ENCODE measurements at places on chromosomes 5 and 9.
A peak's percentile ranks its signal among the peaks of the same experiment; 100 is the strongest.

GRCh38 chr5:151675611-151676313 is 11.0 kb downstream of the SPARC start:
- DNase-seq = peak; percentile 21

GRCh38 chr9:116927726-116928125 is 240.6 kb downstream of the TRIM32 start:
- no peak for DNase-seq

DNA sequence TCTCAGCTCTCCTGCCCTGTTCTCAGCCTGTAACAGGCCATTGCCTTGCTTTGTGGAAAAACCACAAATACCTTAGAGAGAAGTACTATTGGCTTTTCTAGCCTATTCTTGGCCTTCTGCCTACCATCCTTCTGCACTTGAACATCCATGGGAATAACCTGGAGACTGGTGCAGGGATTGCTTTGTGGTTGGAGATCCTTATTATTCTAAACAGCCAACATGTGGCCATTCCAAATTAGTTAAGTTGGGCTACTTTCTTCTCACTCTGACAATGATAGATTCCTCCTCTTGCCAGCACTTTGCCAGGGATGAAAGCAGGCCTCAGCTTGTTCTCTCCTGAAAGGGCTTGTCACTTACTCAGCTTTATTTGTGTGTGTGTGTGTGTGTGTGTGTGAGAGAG is 240.4 kb downstream of the GLIS3 start:
- no peak for DNase-seq

GRCh38 chr5:116575326-116576052 is 866 bp upstream of the SEMA6A start:
- no peak for DNase-seq

GRCh38 chr9:71763832-71764231 is 4.5 kb downstream of the CEMIP2 start:
- DNase-seq = no peak

DNA sequence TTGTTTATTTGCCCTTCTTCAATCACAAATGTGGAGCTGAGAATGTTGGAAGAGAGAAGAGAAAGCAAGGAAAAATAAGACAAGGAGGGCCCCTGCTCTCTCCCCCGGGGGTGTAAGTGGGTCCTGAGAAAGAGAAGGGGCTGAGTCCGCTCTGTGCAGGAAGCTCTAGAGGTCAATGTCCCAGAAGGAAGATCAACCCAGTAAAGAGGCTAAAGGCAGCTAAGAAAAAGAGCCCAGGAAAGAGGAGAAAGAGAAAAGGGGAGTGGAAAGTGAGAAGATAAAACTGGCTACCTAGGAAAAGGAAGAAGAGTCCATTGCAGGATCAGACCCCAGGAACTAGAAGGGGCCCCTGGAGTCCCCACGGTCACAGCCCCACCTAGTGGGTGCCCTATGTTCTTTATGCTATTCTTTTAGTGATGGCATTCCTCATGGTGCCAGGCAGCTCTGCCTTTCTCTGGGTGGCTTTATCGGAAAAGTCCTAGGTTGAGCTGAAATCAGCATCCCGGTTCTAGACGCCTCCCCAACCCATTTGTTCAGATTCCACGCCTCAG is 583.4 kb downstream of the ACTL7B start:
- DNase-seq = no peak

- no peak for DNase-seq
Observed at GRCh38 chr5:135269199-135269598, 129.8 kb downstream of the MACROH2A1 start.

DNA sequence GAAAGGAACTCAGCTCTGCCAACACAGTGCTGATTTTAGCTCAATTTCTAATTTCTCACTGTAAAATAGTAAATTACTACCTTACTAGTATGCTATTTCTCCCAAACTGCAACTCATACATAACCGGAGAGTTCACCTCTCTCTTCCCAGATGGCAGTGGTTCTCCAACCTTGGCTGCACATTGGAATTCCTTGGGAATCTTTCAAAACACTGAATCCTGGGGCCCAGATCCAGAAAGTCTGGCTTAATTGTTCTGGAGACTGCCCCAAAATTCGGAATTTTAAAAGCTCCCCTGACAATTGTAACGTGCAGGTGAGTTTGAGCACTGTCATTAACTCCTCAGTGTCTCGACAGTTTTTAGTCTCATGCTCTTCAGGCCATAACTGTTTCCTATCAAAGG is 100.3 kb downstream of the SLC1A3 start:
- no peak for DNase-seq

- DNase-seq = no peak
Observed at GRCh38 chr5:891837-892393, 686 bp downstream of the BRD9 start.

DNA sequence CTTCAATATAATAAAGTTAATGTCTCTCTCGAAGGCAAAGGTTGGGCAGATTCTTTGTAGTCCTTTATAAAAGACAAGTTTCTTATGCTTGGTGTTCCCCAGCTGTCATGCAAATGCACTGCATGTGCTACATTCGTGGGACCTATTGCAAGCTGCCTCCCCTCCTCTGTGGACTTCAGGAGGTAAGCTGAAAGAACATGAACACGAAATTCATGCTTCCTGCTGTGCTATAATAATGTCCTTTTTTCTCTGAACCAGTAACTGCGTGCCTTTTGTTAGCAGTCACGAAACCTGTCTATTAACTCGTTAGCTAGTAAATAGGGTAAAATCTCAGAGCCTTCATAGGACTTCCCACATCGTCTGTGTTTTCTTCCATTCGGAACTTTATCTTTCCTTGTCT is 363.5 kb downstream of the CDH9 start:
- DNase-seq = no peak

GRCh38 chr5:146785065-146785464 is 93.5 kb downstream of the PPP2R2B start:
- DNase-seq = no peak

DNA sequence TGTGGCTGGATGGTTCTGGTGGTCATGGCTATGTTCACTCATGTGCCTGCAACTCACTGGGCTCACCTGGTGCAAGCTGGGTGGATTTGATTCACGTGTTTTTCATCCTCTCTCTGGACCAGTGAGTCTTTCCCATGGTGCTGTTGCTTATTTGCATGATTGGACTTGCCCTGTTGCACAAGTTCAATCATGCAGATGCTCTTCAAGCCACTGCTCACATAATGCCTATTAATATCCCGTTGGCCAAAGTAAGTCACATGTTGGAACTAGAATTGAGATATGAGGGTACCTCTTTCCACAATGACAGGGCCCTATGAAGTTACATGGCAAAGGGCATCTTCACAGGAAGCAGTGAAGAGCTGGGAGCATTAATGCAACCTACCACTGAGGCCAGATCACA is 26.5 kb upstream of the MROH2B start:
- DNase-seq = no peak

DNA sequence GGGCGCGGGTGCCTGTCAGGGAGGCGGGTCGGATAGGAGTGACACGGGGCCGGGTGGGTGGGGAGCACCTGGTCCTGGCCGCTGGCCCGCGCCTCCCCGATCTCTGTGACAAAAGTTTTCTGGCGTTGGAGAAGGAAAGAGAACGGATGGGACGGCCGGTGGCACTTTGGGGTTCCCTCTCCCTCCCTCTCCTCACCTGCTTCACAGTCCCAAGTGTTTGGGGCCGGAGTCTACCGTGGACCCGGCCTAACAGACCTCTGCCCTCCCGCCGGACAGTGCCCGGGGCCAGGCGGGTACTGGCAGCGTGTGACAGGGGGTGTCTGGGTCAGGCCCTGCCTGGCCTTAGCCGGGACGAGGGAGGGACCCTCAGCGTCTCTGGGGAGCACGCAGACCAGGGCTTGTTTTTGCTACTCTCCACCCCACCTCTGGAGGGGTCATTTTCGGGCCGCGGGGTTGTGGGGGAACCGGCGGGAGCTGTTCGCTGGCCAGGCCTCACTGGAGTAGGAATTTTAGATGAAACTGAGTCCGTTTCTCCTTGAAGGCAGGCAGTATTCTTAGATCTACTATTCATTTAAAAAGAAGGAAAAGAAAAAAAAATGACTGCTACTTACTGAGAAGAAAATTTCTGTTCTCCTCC is 1.7 kb downstream of the PRDM6 start:
- DNase-seq = no peak

DNA sequence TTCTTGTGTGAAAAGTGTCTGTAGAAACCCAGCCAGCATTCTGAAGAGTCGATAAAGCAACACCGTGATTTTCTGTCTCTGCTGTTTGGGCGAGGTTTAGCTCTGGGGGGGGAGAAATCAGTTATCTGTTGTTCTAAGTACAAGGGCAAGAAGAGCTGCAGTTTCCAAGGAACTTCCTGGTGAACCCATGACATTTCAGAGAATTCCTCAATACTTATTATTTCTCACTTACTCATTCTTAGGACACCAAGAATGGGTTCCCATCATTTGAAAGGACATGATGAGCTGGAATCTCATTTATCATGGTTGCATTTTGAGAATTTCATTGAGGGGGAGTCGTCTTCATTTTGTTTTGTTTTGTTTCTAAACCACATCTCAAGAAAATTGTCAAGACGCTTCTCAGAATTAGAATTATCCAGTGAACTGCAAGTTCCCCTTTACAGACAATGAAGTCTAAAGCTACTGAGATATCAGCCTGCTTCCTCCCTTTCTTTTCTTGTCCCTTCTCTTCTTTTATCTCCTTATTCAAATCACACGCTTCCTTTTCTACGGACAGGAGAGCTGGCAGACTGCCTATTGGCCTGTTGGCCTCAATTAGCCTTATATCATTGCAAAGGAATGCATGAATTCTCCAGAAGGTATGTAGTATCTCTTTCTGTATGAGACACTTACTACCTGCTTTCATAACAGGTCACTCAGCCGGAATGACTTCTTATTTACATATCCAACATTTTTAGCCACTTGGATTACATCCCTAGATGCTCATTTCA is 53.7 kb downstream of the ZNF462 start:
- no peak for DNase-seq

DNA sequence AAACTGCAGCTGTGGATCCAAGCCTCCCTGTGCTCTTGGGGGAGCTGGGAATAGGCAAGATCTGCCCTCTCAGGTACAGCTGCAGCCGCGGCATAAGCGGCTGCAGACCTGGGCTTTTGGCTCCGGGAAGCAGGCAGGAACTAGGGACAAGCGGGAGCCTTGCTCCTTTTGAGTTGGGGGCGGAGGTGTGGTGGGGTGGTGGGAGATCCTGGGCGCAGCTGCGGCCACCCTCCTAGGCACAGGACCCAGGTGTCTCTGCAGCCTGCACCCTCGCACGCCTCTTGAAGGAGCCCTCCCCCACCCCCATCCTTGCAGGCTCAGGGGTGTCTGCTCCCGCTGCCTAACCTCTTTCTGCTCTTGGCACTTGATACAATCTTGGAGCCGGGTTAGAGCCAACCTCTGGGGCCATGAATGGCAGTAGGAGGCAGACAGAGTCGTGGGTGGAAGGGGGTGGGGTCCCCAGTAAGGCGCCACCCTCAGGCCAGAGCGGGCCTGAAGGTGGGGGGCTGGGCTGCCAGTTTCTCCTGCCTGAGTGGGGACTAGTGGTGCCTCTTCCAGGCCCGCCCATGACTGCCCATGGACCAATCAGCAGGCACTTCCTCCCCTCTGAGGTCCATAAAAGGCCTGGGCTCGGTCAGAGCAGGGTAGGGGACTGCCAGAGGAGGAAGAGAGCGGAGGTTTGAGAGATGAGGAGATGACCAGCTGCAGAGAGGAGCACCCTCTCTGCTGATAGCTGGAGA is 267.6 kb upstream of the TNC start:
- DNase-seq = no peak

- no peak for DNase-seq
Observed at GRCh38 chr9:35203528-35203927, 41.7 kb downstream of the UNC13B start.

DNA sequence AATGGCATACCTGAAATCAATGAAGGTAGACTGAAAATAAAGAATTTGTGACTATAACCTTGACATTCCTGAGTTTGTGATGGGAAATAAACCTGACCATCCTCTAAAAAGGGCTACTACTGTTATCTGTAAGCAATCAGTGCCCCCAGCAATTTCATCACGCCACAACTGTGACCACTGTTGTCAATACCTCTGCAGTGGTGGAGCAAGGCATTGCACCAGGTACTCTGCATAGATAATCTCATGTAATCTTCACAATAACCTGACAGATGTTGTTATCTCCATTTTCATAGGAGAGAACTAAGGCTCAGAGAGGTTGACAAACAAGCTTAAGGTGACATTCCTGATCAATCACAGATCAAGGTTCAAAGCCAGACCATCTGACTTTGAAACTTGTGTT is 38.5 kb upstream of the FRRS1L start:
- no peak for DNase-seq

DNA sequence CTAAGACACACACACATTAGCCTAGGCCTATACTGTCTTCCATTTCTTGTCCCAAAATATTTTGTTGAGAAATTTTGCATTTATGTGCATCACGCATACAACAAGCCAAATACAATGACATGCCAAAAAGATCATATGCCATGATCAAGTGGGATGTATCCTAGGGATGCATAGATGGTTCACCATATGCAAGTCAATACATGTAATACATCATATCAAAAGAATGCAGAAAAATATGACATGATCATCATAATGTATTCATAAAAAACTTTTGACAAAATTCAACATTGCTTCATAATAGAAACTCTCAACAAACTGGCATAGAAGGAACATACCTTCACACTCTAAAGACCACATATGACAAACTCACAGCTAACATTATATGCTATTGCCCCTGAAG is 5.8 kb upstream of the FAM81B start:
- DNase-seq = no peak

DNA sequence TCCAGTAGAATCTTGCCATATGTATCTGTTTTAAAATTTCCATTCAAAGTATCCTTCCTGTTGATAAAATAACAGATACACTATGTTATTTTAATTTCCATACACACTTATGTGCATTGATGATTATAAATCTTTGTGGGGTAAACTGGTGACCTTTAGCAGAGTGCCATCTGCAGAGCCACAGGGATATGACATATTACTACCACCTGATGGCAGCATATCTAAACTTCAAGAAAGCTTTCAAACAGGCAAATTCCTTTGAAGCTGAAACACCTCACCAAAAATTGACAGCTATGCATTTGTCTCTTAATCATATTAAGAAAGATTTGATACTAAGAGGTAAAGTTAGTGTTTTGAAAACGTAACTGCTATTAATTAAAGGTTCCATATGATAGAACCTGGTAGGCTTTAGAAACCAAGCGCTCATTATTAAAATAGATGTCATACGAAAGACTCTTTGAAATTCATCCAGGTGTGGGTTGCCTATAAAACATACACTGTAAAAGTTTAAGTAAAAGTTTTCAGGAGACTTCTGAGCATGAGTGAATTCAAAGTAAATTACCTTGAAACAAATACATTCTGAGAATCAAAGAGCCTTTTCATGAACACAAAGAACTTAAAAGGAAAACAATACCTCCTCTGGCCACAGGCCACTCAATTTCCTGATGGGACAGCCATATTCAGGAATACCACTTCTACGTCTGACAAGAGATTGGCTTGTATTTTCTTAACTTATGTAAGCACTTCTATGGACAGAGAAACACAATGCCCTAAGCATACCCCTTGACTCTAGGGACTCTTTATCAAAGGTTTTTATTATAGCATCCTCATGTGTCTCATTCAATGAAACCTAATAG is 93.3 kb downstream of the KIAA0825 start:
- DNase-seq = no peak

Data from T-helper 1 cell (primary cell).